ENCODE measurements at places on chromosomes 7 and 10. TPM values are rescaled to one million over a fixed set of nuclear protein-coding genes. Genes with fewer than 3 reads are reported as not detected.

DNA sequence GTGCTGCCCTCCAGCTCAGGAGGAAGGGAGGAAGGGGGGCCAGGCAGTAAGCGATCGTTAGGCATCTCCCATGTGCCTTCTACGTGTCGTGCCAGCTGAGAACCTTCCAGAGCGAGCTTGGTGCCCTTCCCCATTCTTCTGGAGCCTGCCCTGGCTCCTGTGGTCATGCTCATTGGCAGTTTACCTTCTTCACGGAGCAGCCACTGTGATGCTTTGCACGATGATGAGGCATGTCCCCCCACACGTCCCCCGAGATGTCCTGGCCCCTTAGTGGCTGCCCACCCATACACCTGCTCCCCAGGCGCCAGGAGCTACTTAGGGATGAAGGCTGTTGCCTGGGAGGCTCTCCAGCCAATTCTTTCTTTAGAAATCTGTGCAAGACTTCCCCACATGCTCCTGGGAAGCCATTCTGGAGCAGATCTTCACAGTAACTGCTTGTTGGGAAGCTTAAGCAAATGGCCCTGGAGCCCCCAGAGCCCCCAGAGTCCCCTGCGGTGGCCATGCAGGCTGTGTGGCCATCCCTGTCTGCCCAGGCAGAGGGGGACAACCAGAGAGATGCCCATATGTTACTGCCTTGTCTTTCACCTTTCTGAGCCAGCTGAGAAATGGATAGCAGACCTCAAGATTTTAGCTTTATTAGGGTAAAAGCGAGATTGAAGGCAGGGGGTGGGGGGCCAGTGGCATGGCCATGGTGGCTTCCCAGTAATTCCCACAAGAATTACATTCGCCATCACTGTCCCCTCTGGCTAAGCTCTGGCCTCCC is 199.0 kb downstream of the EBF3 start:
- DNase-seq = no peak

DNA sequence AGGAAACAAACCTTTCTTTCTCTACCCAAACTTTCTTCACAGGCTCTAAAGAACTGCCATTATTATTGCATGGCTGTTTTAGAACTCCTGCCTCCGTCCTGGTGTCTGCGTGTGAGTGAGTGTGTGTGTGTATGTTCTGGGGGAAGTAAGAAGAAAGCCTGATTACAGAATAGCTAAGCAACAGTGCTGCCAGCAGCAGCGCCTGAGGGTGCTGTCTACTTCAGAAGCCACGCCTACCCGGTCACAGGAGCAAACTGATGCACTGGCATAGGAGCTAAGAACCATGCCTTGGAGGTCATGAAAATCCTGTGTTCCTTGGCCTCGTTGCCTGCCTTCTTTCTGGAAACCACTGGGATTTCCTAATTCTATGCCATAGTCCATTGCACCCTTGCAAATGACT is 25.2 kb downstream of the LIPK start:
- no peak for DNase-seq

GRCh38 chr7:142889816-142890215 is 4.3 kb upstream of the TRPV6 start:
- no peak for DNase-seq

The ZPBP gene
- total RNA-seq = not detected

DNA sequence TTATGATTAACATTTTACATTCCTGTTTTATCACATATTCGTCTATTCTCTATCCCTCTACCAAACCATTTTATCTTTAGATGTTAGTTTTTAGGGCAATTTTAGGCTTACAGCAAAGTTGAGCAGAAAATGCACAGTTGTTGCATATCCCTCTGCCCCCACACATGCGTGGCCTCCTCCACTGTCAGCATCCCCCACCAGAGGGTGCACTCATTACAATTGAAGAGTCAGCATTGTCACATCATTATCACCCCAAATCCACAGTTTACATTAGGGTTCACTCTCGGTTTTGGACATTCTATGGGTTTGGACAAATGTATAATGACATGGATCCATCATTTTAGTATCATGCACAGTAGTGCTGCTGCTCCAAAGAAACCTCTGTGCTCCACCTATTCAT is 86.4 kb downstream of the WDR37 start:
- DNase-seq = no peak
